Suprapubic skin (tissue), 4 donors: ENCODE measurements at places on chromosomes 11 and 22.
A peak's percentile ranks its signal among the peaks of the same experiment; 100 is the strongest.

DNA sequence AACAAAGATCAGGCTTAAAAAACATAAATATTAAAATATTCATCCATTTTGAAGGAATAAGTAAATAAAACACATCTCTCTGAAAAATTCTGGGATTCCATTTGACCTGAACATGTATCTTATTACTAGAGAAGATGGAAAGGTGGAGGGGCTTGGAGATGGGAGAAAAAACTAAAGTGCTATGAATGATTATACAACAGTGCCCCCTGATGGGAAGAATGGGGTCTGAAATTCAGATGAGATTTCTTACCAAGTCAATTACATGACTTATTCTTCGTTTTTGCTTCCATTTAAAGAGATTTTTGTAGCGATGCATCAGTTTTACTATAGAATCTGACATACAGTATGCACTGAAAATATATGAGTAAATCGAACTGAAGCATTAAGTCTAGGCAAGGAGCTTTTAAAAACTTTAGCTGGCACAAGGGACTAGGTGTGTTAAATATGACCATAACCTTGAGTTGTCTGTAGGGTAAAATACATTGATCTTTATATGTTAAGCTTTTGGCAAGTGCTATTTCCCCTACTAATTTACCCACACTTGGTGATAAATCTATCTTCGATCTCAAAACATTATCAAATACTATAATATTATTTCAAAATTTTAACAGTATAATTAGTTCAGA lies 718.8 kb downstream of the CNTN5 start:
- no peaks in the 10 kb centered on the region for H3K27me3 ChIP-seq
- no peaks in the 10 kb centered on the region for H3K4me1 ChIP-seq
- H3K4me3 ChIP-seq, result no peak overlapping the region
- H3K36me3 ChIP-seq, result no peaks in the 10 kb centered on the region

DNA sequence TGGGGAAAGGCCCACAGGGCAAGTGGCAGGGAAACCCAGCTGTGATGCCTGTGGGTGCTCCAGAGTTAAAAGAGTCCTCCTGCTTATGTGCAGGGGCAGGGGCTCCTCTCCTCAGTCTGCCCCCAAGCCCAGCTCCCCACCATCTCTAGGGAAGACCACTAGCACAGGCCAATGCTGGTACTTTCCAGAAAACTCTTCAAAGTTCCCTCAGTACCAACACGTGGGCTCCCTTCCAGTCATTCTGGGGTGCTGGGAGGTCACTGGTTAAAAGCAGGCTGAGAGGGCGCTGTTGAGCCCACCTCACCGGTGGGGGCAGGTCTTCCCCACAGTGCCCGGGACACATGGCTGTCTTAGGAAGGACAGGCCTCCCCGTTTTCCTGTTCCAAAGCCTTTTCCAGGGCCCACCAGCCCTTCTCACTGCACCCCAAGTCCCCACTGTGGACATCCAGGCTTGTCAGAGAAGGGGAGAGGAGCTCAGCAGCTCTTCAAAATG lies 154.6 kb downstream of the TRIM29 start:
- no peak overlapping the region for H3K27ac ChIP-seq
- no peak for DNase-seq
- H3K27me3 ChIP-seq, result peaks cover 26% of the 10 kb centered on the region
- no peaks in the 10 kb centered on the region for H3K36me3 ChIP-seq
- H3K4me3 ChIP-seq, result no peak overlapping the region
- H3K4me1 ChIP-seq, result no peaks in the 10 kb centered on the region

DNA sequence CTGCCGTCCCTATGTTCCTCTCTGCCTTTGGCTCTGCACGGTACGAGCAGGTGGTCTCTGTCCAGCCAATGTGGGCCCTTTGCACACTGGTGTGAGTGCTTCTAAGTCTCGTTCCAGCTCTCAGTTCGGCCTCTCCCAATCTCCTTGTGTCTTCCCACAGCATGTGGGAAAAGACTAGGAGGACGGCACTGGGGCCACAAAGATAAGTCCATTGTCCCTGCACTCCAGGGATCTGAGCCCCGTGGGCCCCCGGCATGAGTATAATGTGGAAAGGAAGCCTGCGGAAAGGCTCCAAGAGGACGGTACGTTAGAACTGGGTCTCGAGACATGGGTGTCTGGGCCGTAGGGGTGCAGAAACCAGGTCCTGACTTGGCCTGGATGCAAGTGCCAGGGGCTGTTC lies 16.4 kb downstream of the MYEOV start:
- no peaks in the 10 kb centered on the region for H3K27me3 ChIP-seq

DNA sequence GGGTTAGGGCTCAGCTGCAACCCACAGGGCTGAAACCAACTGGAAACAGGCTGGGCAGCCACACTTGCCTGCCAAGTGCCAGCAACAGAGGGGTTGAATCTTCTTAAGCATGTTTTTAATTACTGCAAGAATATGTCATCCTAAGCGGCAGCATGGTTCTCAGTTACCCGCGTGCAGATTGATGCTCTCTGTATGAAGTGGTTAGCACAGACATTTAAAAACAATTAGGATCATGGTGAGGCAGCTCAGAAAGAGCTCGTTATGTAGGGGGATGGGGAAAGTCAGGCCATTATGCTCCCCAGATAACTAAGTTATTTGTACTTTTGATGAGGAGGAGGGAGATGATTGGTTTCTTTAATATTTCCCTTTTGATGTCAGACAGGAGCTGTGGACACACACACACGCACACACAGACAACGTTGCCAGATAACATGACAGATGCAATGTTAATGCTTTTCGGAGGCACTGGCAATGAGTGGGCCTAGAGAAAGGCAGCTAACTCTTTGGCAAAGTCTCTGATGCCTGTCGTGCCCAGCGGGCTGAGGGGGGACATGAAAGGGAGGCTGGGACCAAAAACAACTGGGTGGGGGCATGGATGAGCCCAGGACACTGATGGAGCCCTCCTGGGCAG lies 389.7 kb downstream of the NXPE2 start:
- H3K27ac ChIP-seq, result no peak overlapping the region
- no peaks in the 10 kb centered on the region for H3K36me3 ChIP-seq
- H3K4me3 ChIP-seq, result no peak overlapping the region
- H3K27me3 ChIP-seq, result peaks cover 6% of the 10 kb centered on the region

DNA sequence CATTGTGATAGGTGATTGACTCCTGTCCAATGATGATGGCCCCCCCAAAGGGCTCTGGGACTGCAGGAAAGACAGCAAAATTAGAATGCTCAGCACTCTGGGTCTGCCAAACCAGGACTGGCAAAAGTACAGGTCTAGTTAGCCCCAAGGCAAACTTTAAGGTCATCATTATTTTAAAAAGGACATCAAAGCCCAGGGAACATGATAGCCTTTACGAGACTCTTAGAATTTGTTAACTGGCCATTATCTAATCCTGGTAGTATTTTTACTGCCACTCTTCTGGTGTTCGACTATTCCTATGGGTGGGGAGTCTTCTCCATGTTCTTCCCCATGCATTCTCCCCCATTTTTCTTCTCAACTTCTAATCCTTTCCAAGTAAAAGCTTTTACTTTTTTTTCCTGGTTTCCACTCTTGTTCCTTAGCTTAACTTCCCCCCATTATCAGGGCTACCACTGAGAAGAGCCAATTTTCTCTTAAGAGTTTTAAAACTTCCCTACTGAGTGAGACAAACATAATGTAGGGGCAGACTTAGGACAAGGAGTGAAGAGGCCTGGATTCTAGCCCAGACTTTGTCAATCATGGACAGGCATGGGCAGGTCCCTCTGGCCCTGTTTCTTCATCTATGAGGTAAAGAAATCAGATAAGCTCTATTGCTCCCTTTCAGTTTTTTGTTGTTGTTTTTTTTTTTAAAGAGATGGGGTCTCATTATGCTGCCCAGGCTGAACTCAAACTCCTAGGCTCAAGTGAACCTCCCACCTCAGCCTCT lies 7.1 kb downstream of the DDB1 start:
- H3K27me3 ChIP-seq, result no peaks in the 10 kb centered on the region
- DNase-seq, result no peak
- no peak overlapping the region for H3K4me3 ChIP-seq
- H3K27ac ChIP-seq, result no peak overlapping the region

GRCh38 chr11:87356428-87356827 lies 318.7 kb downstream of the TMEM135 start:
- no peak overlapping the region for H3K4me3 ChIP-seq
- no peak for DNase-seq
- H3K27me3 ChIP-seq, result no peaks in the 10 kb centered on the region
- peaks cover 17% of the 10 kb centered on the region for H3K4me1 ChIP-seq
- H3K36me3 ChIP-seq, result no peaks in the 10 kb centered on the region
- no peak overlapping the region for H3K27ac ChIP-seq

DNA sequence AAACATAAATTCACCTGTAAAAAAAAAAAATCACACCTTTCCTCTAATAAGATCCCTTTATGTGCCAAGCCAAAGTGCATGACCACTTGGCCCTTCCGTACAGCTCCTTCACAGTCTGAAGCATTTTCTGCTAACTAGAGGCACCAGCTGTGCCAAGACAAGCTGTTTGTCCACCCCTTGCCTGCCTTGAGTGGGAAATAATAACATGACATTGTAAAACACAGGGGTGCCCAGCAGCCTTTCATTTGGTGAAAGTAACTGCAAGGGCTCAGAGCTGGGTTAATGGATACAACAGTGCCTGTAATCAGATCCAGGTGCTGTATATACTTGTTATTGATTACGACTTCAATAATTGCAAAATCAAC lies 59.2 kb downstream of the DDIAS start:
- H3K4me3 ChIP-seq, result no peak overlapping the region
- H3K27me3 ChIP-seq, result no peaks in the 10 kb centered on the region
- no peak overlapping the region for H3K27ac ChIP-seq
- no peak for DNase-seq
- H3K36me3 ChIP-seq, result no peaks in the 10 kb centered on the region

DNA sequence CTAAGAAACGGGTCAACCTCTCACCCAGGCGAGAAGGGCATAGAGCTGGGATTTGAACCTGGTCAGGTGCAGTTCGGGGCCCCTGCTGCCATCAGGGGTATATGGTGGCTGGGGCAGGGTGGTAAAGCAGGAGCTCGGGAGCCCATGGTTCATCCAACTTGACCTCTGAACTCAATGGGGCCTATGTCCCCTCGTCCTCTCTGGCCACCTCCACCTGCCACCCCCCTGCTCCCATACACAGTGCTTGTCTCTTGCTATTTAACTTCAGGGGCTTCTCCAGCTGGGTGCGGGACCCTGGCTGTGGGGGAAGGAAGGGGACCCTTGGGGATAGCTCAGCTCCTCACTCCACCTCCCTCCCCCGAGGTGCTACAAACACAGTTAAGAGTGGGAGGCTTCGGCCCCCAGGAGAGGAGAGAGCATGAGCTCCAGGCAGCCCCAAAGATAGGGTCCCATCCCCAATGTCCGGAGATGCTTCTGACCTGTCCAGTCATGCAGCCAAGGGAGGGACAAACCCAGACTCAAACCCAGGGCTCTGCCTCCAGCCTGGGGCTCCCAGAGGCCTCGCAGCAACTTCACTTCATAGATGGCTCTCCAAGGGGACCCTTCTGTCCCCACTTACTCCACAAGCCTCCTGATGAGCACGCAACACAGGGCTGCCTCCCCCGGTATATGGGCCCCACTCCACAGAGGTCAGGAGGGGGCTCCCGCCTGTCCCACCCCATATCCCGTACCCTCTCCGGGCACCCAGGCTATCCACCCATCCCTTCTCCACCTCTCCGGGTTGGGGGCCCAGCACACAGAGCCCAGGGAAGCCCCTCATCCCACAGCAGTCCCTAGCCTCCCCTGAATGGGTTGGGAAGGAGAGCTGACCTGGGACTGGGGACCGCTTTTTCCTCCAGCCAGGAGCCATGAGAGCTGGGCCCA lies 712 bp downstream of the IL2RB start:
- peaks cover 2% of the 10 kb centered on the region for H3K27me3 ChIP-seq
- no peaks in the 10 kb centered on the region for H3K36me3 ChIP-seq

DNA sequence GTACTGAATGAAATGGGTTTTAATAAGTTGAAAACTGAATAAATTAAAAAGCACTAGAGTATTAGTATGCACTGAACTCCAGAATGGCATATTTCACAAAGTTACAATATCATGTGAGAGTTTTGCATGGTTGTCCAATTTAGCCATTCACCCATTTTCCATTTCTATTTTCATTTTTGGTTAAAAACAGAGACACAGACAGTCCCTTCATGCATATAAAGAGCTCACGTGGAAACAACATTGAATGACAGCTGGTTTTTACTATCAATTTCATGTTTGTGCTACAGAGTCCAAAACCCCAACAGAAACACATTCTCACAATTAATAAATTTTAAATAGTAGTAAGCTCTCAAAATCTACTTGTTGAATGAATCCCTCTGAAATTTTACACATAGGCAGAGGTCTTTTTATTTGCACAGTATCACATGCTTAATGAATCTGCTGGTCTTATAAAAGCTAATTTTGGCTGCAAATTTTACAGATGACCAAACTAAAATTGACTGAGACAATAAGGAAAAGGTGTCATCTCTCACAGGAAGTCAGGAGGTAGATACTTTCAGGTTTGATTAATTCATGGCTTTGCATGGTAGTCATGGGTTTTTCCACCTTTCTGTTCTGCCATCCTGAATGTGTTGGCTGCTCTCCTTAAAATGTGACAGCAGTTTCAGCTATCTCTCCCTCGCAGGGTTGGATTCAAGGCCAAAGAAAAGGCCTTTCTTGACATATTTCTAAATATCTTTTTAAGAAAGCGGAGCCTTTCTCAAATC lies 20.6 kb upstream of the DDI1 start:
- no peak overlapping the region for H3K4me3 ChIP-seq
- no peaks in the 10 kb centered on the region for H3K4me1 ChIP-seq
- no peaks in the 10 kb centered on the region for H3K36me3 ChIP-seq
- H3K27ac ChIP-seq, result no peak overlapping the region
- no peaks in the 10 kb centered on the region for H3K27me3 ChIP-seq
- DNase-seq, result no peak

- H3K4me3 ChIP-seq, result peak within 1 kb of the TSS; percentile 63
- no peaks in the 10 kb centered on the region for H3K27me3 ChIP-seq
- DNase-seq, result no peak
- peak within 1 kb of the TSS; percentile 82 for H3K27ac ChIP-seq
- no peaks in the 10 kb centered on the region for H3K36me3 ChIP-seq
- H3K4me1 ChIP-seq, result peaks cover 75% of the 10 kb centered on the region
These were observed at the start of gene LRP4 for GRCh38 chr11:46918083-46918787. Gene LRP4 (minus strand): TSS chr11:46918550. CDS start chr11:46918379, 171 bp downstream.

- H3K27me3 ChIP-seq, result no peaks in the 10 kb centered on the region
- no peaks in the 10 kb centered on the region for H3K4me1 ChIP-seq
- H3K36me3 ChIP-seq, result no peaks in the 10 kb centered on the region
- DNase-seq, result no peak
- H3K4me3 ChIP-seq, result no peak overlapping the region
These were observed 24.7 kb downstream of the LUZP2 start for GRCh38 chr11:24521601-24522000.
